ENCODE measurements at places on chromosomes 13 and 19.
A peak's percentile ranks its signal among the peaks of the same experiment; 100 is the strongest.

- H3K27ac ChIP-seq = no peak overlapping the region
- no peaks in the 10 kb centered on the region for H3K4me1 ChIP-seq
- no peaks in the 10 kb centered on the region for H3K36me3 ChIP-seq
- no peaks in the 10 kb centered on the region for H3K27me3 ChIP-seq
These were observed 278.3 kb downstream of the TEX29 start for GRCh38 chr13:111598747-111599146.

DNA sequence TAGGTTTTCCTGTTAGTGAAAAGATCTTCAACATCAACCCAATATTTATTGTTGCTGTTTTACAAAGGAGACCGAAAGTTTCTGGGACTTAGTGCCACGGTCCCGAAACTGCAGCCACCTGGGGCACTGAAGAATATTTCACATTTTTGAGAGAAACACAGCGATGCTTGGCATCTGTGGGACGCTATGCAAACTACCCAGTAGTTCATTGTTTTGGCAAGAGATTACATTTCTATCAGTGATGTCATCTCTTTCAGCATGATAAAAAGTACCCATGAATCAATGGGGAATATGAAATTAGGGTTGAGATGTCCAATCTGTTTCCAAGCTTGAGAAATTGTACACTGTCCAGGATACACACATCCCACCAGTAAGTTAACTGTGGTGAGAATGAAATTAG lies 43.9 kb downstream of the TGDS start:
- no peak overlapping the region for H3K4me3 ChIP-seq
- H3K27me3 ChIP-seq = no peaks in the 10 kb centered on the region
- H3K4me1 ChIP-seq = peaks cover 2% of the 10 kb centered on the region

DNA sequence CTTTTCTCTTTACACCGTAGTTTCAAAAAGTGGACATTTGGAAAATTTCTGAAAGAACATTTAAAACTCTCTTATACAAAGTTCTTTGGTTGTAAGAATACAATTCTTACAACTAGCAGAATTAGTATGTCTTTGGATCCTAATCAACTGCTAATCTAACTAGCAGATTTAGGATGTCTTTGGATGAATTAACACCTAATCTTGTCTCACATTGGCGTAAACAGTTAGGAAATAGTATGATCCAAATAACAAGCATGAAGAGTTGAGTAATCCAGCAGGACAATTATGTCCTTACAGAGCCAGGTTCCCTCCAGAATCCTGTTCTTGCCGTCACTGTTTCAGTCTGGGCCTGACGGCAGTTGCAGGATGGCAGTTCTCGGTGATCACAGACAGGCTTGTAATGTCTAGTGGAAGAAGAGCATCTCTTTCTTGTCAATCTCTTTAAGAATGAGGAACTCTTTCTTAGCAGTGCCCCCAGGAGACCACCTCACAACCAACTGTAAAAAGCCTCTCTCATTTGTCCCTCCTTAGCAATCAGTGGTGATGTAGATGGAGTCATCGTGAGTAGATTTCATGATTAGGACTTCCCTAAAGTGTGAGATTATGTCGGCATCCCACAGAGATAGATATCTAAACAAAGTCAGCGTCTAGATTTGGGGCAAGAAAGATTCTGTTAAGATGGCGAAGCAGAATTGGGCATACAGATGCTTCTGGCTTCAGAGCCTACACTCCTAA lies 5.7 kb upstream of the TNFSF13B start:
- H3K36me3 ChIP-seq = no peaks in the 10 kb centered on the region
- no peak overlapping the region for H3K27ac ChIP-seq
- no peak for DNase-seq
- no peaks in the 10 kb centered on the region for H3K27me3 ChIP-seq

DNA sequence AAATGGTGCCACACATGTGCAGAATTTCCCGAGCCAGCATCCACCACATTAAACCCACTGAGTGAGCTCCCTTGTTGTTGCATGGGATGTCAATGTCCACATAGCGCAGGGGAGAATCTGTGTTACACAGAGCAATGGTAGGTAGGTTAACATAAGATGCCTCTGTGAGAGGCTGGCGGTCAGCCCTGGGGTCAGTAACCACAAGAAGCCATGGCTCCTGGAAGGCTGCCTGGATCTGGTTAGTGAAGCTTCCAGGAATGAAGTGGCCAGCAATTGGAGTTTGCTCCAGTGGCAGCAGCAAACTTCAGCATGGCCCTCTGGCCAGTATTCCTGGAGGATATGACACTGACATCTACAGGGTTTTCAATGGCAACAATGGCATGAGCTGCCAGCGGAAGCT lies 37.0 kb upstream of the PCDH9 start:
- no peaks in the 10 kb centered on the region for H3K36me3 ChIP-seq
- DNase-seq = no peak
- no peak overlapping the region for H3K27ac ChIP-seq
- no peaks in the 10 kb centered on the region for H3K27me3 ChIP-seq

DNA sequence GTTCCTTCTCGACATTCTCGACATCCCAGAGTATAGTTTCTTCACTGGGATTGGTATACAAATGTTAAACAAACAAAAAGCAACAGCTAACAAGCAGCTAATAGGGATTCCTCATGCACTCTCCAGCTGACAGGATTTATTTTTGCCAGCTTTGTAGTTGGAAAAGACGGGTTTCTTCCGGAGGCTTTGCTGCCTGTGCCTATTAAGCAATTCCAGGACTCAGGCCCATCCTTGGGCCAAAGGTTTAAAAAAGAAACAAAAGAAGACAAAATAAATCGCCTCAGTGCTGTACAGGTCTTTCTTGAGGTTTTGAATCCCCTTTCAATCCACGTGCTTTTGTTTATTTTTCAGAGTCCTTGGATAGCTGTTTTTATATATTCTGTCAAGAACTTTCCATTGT lies 1414.5 kb upstream of the PCDH9 start:
- H3K27me3 ChIP-seq = no peaks in the 10 kb centered on the region
- no peak for DNase-seq
- H3K4me3 ChIP-seq = no peak overlapping the region
- no peaks in the 10 kb centered on the region for H3K4me1 ChIP-seq
- H3K36me3 ChIP-seq = no peaks in the 10 kb centered on the region
- no peak overlapping the region for H3K27ac ChIP-seq

- no peak for DNase-seq
- no peaks in the 10 kb centered on the region for H3K27me3 ChIP-seq
- H3K27ac ChIP-seq = no peak overlapping the region
- H3K4me3 ChIP-seq = no peak overlapping the region
- H3K36me3 ChIP-seq = no peaks in the 10 kb centered on the region
These were observed 177.0 kb downstream of the DCLK1 start for GRCh38 chr13:35954207-35954560.

DNA sequence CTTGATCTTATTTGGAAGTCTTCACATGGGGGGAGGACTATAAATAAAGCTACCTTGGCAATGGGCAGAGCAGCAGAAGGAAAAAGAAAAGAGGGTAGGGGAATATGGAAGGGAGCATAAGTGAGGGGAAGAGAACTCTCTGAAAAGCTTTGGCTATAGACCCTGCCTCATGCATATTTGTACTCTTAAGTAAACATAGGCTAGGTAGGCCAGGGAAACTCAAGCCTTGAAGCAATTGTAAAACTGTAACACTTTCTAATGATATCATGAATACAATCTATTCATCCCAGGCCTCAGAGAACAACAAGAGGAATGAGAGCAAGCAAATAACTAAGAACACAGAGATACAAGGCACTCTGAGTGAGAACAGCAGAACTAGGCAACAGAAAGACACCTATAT lies 20.4 kb downstream of the MYCBP2 start:
- H3K27me3 ChIP-seq = no peaks in the 10 kb centered on the region
- H3K36me3 ChIP-seq = no peaks in the 10 kb centered on the region
- H3K4me1 ChIP-seq = no peaks in the 10 kb centered on the region
- no peak for DNase-seq
- H3K27ac ChIP-seq = no peak overlapping the region
- no peak overlapping the region for H3K4me3 ChIP-seq

DNA sequence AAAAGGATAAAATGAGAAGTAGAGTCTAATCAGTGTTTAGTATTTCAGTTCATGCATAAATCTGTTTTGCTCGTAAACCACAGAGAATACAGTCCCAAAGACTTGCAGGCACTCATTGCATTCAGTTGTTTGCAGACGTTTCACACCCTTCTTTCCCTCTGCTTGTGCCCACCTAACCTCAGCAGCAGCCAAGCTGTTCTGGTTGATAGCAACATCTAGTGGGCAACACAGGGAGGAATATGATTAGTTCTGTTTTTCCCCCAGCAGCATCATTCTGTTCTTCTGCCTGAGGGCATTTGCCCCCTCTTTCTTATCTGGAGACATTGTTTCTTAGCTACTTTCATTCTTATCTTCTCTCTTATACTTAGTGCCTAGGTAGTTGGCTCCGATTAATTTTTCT lies 135.6 kb downstream of the PAN3 start:
- peaks cover 3% of the 10 kb centered on the region for H3K36me3 ChIP-seq
- H3K4me3 ChIP-seq = no peak overlapping the region
- H3K4me1 ChIP-seq = no peaks in the 10 kb centered on the region
- no peaks in the 10 kb centered on the region for H3K27me3 ChIP-seq

DNA sequence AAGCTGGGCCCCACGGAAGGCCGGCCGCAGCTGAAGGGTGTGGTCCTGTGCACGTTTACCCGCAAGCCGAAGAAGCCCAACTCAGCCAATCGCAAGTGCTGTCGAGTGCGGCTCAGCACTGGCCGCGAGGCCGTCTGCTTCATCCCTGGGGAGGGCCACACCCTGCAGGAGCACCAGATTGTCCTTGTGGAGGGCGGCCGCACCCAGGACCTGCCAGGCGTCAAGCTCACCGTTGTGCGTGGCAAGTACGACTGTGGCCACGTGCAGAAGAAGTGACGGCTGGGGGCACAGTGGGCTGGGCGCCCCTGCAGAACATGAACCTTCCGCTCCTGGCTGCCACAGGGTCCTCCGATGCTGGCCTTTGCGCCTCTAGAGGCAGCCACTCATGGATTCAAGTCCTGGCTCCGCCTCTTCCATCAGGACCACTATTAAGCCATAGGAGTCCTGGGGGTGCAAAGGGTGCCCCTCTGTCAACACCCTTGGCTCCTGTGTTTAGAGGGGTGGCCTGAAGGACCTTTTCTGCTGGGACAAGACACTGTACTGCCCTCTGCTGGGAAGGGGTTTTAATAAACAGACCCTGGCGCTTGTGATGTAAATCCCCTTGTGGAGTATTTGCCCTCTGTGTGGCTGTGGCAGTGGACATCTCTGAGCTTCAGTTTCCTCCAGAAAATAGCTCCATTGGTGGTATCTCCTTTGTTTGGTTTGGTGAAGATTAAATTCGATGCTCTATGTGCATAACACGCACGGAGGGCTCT lies 1.9 kb downstream of the MRPS12 start:
- no peak overlapping the region for H3K4me3 ChIP-seq
- peaks cover 23% of the 10 kb centered on the region for H3K36me3 ChIP-seq
- H3K27me3 ChIP-seq = no peaks in the 10 kb centered on the region
- H3K4me1 ChIP-seq = peaks cover 10% of the 10 kb centered on the region
- no peak overlapping the region for H3K27ac ChIP-seq

GRCh38 chr19:11446652-11447301 lies 11.3 kb downstream of the PRKCSH start:
- peaks cover 62% of the 10 kb centered on the region for H3K36me3 ChIP-seq
- DNase-seq = peak; percentile 40
- H3K27ac ChIP-seq = no peak overlapping the region
- no peaks in the 10 kb centered on the region for H3K27me3 ChIP-seq

DNA sequence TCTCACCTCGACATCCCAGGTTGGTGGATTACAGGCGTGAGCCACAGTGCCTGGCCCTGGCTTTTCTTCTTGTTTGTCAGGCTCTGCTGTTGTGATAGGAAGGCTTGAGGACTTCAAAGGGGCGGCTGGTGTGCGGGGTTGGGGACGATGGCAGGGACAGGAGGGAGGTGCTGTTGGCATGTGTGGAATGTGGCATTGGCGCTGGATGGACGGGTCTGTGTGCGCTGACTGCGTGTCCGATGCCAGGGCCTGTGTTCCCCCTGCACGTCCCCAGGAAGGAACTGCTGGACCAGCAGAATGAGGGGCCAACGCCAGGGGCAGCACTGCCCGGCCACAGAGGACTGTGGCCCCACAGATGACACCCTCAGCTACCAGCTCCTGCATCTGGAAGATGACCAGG lies 12.7 kb upstream of the PTBP1 start:
- H3K27ac ChIP-seq = no peak overlapping the region
- peaks cover 35% of the 10 kb centered on the region for H3K4me1 ChIP-seq
- no peak for DNase-seq
- H3K4me3 ChIP-seq = no peak overlapping the region
- H3K27me3 ChIP-seq = no peaks in the 10 kb centered on the region

DNA sequence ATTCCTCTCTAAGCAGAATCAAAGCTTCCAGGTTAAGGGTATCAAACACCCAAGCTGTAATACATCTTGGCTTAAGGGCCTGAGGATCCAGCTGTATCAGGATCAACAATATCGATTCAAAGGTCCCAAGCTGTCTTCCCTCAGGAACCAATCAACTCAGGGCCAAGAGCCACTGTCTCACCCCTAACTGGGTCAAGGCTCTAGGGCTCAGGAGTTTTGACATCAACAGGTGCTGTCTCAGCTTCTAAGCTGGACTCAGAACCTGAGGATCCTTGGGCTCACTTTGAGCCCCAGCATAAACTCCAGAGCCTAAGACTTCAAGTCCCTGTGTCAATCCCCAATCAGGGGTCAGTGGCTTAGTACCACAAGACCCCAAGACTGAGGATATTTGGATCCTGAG lies 917 bp downstream of the FBXW9 start:
- no peak overlapping the region for H3K27ac ChIP-seq
- peaks cover 17% of the 10 kb centered on the region for H3K4me1 ChIP-seq

DNA sequence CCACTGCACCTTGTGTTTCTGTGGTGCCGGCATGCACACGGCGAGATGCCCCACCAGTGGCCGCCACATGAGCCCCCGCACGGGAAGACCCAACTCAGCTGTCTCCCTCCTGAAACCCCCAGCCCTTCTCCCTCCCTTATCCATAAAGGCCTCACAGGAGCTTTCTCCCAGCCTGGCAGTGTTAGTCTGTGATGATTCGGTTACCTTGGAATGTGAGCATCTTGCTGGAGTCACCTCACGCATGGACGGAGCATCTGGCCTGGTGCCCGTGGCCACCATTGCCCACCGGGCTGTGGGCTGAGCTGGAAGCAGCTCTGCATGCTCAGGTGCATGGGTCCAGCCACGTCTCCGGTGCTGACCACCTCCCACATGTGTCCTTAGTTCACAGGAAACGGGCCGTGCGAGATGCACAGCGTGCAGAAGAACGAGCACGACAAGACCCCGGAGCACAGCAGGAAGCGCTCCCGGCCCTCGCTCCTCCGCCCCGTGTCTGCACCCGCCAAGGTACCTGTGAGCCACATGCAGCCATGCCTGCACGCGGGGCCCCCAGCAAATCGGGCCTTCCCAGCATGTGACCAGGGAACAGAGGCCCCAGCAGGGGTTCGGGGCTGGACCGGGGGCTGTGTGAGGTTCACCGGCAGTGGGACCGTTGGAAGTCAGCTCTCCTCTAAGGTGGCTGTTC lies 22.0 kb downstream of the SIN3B start:
- H3K27me3 ChIP-seq = no peaks in the 10 kb centered on the region
- peak; percentile 53 for DNase-seq
- H3K27ac ChIP-seq = peak overlapping the region; percentile 64
- H3K4me1 ChIP-seq = peaks cover 19% of the 10 kb centered on the region

GRCh38 chr13:21371011-21371410 lies 88.1 kb downstream of the ZDHHC20 start:
- H3K4me3 ChIP-seq = no peak overlapping the region
- DNase-seq = no peak
- H3K36me3 ChIP-seq = peaks cover 7% of the 10 kb centered on the region
- H3K27ac ChIP-seq = no peak overlapping the region
- no peaks in the 10 kb centered on the region for H3K27me3 ChIP-seq
- no peaks in the 10 kb centered on the region for H3K4me1 ChIP-seq
